Muscle of arm (tissue), 14 donors: ENCODE measurements at places on chromosomes 2 and 18.
A peak's percentile ranks its signal among the peaks of the same experiment; 100 is the strongest.

- DNase-seq = no peak
Observed at GRCh38 chr2:133418021-133418420, 150.2 kb downstream of the NCKAP5 start.

DNA sequence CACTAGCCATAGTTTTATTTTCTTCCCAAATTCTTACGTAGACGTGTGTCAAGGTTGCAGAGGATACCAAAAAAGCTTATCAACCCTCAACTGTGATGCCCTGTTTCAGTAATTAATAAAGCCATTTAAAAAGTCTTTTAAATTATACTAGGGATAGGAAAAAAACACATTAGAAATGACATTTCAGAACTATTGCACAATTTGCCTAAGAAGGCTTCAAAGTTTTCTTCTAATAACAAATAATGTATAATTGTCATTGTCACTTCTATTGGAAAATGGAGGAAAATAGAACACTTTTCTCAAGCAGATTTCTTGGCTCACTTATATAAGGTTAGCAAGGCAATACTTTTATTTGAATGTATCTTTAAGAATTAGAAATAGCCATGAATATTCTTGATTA, 253.8 kb downstream of the ARHGAP15 start:
- DNase-seq = no peak

- no peak for DNase-seq
Observed at GRCh38 chr2:155842103-155842502, 490.4 kb downstream of the NR4A2 start.

DNA sequence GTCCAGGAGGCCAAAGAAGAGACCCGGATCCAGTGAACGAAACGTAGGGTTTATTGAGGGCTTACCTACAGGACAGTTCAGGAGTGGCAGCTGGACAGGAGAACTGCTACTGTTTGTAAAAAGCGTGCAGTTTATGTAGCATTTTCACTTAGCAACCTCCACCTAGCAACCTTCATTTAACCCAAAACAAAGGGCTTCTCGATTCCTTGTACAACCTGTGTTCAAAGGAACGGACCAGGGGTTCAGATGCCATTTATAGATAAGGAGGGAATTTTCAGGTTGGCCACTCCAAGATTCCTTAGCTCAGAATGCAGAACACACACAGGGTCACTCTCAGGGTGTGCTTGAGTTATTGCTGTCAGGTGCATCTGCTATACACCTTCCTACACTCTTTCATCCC, 65.1 kb upstream of the YWHAQ start:
- DNase-seq = no peak

DNA sequence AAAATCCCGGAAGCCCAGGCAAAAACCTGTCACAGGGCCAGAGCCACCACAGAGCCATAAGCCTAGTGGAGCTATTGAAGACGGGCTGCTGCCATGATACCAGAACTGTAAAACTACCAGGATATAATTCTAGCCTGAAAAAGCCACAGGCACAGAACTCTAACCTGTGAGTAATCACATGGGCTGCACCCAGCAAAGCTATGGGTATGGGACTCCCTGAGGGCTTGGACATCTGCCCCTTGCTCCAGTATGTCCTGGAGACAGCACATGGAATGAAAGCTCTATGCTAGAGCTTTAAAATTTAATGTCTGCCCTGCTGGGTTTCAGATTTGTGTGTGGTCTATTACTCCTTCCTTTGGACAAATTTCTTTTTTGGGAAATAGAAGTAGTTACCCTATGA, 2183.6 kb upstream of the CELF4 start:
- DNase-seq = no peak

- DNase-seq = no peak
Observed at GRCh38 chr2:157172239-157172638, 85.3 kb upstream of the GALNT5 start.

DNA sequence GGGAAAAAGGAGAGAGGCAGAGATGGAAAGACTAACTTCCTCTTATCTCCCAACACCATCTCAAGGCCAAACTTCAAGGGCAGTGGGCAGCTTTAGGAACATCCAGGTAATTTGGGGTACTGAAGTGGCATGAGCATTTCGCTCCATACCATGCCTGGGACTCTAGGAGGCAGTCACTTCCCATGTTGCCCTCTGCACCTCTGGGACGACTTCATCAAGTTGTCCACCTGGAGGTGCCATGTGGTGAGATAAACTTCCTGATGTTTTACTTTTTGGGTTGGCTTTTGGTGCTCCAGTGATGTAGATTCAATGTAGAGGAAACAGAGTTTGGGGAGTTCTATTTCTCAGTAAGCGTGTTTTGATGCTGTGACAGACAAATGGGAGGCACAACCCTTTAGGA, 56.3 kb upstream of the UPP2 start:
- no peak for DNase-seq

DNA sequence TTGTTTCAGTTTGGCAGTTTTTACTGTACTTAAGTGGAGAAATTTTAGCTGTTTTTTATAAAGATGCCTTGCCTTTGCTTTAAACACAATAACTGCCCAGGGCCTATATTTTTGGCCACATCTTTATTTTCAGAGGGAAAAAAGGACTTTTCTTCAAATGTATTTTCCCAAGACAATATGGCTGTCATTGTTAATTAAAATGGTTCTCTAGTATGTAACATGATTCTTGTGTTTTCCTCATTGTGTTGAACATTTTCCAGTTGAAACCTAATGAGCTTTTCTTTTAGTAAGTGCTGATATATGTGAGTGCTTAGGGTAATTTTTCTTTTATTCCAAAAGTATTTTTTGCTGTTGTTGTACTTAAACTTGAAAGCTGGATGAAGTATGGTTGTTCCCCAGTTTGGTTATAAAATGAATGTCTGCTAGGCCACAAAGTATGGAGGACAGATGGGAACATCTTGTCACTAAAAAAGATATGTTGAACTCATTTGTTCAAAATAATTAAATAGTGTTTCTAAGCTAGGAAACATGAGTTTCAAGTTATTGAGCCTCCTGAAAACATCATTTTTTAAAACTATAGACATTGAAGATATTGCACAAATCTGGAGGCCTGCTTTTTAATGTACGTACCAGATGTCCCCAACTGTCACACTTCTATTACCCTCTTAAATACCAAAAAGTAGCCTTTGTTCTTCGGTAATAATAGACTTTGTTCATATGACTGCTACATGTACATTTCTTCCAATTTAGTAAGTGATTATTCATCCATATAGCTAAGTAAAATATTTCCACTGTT, 147.5 kb upstream of the DAPL1 start:
- DNase-seq = no peak

DNA sequence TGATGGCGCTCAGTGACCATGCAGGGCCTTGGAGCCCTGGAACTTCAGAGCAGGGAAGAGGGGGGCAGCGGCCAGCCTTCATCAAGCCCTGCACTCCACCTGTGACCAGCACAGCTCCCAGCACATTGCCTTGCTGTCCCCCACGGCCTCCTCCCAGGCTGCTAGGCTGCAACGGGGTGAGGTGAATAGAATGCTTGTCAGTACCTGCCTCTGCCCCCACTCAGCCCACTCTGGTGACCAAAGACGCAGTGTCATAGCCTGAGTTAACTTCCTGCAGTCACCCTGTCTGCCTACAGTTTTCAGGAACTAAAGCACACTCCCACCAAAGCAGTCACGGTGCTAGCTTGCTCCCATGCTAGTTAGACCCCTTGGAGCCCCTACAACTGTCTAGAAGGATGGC, 72.1 kb downstream of the STPG4 start:
- no peak for DNase-seq

DNA sequence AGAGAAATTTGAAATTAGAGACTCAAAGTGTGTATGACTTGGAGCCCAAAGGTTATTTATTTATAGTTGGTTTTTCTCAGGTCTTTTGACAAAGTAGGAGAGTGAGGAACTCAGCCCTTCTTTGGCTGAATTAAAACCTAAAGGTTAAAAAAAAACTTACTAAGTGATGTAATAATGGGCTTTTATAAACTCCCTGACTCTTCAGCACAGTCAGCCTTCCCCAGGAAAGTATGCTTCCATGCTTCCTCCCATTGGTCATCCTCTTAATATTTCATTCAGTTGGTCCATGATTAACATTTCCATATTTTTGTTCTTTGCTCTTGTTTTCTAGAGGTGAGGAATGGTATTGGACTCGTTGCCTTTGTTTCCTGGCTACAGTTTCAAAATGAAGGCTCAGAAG, 7.2 kb downstream of the ARPC2 start:
- DNase-seq = no peak

- no peak for DNase-seq
Observed at GRCh38 chr18:66647671-66648070, 43.8 kb upstream of the CDH19 start.

- DNase-seq = peak; percentile 64
Observed at GRCh38 chr2:158667586-158667985, 127.5 kb upstream of the DAPL1 start.
